ENCODE measurements at places on chromosomes 16 and 17.
A peak's percentile ranks its signal among the peaks of the same experiment; 100 is the strongest.

- peak; percentile 20 for DNase-seq
Observed at GRCh38 chr16:11250091-11250785, 5.8 kb downstream of the SOCS1 start.

GRCh38 chr17:4504188-4504587 lies 5.5 kb downstream of the SPNS2 start:
- DNase-seq = peak; percentile 13

DNA sequence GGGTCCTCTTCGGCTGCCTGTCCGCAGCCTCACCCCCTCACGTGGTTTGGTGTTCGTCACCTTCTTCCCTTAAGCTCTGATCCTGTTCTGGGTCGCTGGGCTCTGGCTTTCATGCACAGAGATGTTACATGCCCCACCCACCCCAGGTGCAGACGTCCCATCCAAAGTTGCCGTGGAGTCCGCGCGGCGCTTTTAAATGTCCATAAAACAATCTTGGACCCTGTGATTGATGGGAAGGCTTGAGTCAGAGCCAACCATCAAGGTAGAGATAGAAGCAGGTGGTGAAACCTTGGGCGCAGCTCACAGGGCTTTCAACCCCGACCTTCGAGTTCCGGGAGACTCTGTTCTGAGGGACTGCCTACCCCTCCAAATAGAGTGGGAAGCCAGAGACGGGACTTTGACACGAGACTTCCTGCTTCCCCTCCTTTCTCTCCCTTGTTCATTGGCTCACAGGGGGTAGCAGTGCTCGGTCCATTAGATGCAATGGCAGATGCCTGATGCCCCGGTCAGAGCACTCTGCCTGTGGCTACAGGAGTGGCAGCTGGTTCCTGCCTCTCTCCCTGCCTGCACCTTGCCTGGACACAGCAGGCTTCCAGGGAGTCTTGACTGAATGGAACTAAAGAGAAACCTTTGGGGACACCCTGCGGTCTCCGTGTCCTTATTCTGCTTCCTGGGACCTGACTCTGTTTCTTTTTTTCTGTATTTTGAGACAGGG lies 4.0 kb downstream of the ENGASE start:
- DNase-seq = no peak

DNA sequence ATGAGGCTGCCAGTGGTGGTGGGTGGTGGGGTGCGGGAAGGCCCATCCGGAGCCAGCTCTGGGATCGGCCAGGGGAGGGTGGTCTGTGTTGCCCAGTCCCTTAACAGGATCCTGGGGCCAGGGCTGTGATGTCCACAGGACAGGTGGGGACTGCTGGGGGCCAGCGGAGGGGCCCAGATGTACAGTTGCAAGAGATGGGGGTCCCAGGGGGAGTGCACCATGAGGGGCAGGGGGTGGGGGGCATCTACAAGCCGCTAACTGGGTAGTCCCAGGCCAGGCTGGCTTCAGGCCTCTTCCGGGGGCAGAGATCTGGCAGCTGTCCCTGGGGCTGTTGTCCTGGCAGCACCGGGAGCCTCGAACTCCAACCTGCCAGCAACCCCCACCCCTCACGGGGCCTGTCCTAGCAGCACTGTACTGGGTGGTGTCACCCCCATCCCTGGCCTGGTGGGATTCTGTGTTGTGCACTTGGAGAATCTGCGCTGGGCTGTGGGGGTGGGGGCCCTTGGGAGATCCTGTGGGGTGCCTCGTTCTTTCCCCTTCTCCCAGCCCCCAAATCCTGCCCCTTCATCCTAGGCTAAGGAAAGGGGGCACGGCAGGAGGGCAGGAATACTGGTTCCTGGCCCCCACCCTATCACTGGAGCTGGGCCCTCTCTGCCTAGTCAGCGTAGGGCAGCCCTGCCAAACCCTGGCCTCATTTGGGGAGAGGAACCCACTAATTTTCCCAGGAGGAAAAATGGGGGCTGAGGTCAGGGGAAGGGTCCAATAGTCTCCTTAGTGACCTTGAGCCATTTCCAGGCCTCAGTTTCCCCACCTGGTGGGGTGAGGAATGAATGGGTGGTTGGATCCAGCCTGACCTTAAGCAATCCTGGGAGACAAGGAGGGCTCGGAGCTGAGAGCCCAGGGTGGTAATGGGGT lies 1.4 kb downstream of the MTSS2 start:
- DNase-seq = no peak

Data from activated CD4-positive, alpha-beta T cell treated with anti-CD3 and anti-CD28 coated beads, Interleukin-2, amount 10 ng/mL, durations not matched to agents 7 days and 5 days (primary cell).